ENCODE measurements at places on chromosomes 7 and 10.

DNA sequence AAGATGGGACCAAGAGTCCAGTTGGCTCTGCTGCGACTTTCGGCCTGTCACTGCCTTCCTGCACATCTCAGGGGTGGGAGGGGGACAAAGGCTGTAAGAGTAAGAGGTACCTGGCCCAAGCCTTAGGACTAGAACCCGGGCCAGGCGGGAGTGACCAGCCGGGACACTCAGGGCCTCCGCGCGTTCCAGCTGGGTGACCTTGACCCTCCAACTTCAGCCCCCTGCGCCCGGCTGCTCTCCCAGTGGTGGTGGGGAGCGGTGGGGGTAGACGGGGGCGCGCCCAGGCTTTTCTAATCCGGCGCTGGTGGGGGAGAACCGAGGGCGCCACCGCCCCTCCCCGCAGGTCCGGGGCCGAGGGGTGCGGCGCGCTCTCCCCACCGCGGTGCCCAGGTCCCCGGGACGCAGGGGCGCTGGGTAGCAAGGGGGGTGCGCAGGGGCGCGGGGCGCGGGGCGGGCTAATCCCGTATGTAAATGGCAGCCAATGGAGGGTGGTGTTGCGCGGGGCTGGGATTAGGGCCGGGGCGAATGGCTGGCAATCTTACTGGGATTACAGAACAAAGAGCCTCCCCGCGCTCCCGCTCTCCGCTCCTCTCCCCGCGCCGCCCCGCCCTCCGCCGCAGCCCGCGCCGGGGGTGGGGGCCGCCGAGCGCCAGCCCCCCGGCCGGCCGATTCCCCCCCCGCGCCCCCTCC lies at the start of gene GTF2IRD1:
Gene GTF2IRD1 (plus strand): TSS at position 585 of the 690 bp plus-strand sequence. CDS start 54,175 bp downstream, outside the sequence.
- DNase-seq: peak; percentile 74

DNA sequence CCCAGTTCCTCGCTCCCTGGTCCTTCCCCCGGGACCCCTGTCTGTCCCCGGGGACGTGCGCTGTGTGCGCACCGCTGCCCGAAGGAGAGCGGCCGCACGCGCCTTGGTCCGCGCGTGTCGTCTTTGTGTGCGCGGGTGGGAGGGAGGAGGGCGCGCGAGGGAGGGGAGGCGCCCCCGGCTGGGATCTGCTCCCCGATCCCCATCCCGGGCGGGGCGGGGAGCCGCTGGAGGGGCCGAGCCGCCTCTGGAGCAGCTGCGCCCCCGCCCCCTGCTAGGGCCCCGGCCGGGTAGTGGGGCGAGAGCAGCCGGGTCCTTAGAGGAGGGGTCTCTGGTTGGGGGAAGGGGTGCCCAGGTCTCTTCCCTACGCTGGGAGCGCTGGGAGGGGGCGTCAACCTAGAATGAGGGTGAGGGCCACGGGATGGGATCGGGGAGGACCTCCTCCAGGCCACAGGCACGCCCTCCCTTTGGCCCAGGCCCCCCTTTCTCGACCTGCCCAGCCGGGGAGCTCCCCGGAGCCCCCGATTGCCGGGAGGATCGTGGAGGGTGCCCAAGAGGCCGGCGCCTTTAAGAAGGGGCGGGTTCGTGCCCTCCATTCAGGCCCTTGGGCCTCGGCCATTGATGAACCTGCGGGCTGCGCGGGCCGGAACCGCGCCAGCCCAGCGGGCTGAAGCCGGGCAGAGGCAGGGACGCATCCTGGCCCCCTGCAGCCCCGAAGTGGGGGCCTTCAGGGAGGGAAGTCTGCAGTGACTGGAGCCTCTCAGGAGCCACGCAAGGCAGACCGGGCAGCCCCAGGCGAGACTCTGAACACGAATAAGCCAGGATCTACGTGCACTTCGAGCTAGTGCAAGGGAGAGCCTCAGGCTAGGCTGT lies 678 bp downstream of the SH2B2 start:
- DNase-seq: peak; percentile 52

GRCh38 chr7:131106681-131107336 lies 220.9 kb upstream of the MKLN1 start:
- peak; percentile 73 for DNase-seq

DNA sequence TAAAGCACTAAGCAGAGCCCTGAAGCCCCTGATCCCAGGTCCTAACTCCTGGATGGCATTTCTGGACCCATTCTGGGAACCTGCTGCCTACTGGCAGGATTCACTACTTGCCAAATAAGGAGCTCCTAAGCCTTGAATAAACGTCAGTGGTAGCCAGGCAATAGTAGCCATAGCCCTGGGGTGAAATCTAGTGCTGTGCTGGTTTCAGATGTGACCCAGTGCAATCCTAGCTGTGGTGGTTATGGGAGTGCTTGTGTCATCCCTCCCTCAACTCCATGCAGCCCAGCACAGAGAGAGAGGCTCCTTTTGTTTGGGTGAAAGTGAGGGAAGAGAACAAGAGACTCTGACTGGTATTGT lies 43.7 kb downstream of the PCLO start:
- DNase-seq: no peak

DNA sequence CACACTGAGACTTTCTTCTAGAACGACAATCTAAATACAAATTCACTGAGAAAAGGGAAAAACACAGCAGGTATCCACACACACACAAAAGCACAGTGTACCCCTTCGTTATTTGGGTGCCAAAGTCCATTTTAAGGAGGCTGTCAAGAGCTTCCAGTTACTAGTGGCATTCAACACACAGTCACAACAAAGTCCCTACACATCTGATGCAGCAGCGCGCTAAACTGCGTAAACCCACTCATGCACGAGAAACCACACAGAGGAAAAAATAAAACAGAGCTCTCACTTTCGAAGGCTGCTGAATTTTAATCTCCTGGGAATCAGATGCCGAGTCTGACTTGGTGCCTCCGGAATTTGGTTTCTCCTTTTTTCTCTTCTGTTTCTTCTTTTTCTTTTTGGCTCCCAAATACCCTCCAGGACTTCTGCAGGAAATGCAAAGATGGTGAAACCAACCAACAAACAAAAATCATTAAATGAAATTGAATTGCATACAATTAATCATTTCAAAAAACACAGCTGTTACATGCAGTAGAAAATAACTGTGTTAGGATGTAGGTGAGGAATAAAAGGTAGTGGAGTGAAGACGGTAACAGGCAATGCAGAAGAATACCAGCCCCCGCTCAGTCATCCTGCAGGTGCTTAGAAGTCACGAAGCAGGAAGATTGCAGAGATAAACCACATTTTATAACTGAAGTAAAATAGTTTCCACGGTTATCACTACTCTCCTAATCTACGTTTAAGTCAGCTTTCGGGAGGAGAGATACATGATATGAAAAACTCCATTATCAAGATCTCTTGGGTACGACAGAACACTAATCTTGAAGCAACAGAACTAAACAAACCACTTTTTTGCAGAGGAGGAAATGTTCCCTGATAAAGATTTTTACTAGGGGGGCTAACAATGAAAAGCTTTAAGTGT lies 27.1 kb downstream of the NMT2 start:
- no peak for DNase-seq

GRCh38 chr10:1762076-1762475 lies 24.8 kb upstream of the ADARB2 start:
- DNase-seq: no peak

GRCh38 chr7:35253710-35254495 lies at the start of gene TBX20:
Gene TBX20, minus strand, starts transcription at chr7:35254100. Its CDS starts 480 bp downstream, at chr7:35253620.
- DNase-seq: peak; percentile 51

- DNase-seq: peak; percentile 31
These were observed 519 bp downstream of the PITRM1 start for GRCh38 chr10:3172081-3172445.

- peak; percentile 31 for DNase-seq
These were observed 3.5 kb upstream of the CFAP58 start for GRCh38 chr10:104350127-104350635.

DNA sequence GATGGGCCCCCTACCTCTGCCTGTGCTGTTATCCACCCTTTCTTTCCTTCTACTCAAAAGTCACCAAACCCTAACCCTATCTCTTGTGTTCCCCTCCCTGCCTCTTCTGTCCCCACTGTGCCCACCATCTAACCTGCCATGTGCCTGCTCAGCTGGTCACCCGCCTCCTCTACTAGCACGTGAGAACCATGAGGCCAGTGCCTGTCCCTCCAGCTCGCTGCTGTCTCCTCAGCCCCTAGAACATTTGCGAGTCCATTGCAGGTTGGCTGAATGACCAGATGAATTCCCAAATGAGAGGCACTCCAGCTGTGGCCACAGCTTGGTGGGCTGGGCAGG lies 129.0 kb downstream of the ARHGAP22 start:
- DNase-seq: no peak

- no peak for DNase-seq
These were observed 27.4 kb downstream of the MINPP1 start for GRCh38 chr10:87531908-87532622.

GRCh38 chr7:141313896-141314295 lies 237.3 kb upstream of the AGK start:
- no peak for DNase-seq

DNA sequence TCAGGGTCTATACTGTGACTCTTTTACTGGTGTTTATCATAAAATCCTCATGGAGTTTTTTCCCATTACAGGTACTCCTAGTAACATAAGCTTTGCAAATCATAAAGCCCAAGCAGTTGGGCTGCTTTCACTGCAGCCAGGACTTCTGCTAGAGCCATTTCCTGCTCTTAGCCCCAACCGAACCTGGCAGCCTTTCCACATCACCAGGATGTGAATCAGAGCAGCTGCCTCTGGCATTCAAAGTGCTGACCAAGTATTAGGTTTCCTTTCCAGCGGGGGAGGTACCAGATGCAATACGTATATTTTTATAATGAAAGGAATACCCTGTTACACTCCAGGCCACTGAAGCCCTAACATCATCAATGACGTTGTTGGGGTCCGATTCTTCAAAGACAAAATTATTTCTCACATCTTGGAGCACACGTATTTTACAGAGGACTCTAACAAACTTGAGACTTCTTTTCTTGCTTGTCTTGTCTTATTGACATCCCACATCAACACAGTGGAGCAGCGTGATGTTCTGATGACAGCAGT lies 3.6 kb upstream of the HTR5A start:
- DNase-seq: no peak

DNA sequence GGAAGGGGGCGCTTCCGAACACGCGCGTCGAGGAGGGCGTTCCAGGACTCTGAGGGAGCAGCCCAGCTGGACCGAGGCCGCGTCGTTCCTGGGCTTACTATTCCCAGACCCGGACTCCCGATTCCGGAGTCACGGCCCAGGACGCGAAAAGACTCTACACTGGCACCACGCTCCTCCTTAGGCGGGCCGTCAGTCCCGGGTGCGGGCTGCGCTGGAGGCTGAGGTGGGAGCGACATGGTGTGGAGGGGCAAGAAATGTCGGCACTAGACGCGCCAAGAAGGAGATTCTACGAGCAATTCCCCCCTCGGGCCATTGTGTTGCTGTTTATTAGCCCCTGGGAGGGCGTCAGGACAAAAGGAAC lies 584 bp upstream of the RUNDC3B start:
- DNase-seq: peak; percentile 33

- peak; percentile 21 for DNase-seq
These were observed 213.6 kb downstream of the FAM107B start for GRCh38 chr10:14560791-14561765.

DNA sequence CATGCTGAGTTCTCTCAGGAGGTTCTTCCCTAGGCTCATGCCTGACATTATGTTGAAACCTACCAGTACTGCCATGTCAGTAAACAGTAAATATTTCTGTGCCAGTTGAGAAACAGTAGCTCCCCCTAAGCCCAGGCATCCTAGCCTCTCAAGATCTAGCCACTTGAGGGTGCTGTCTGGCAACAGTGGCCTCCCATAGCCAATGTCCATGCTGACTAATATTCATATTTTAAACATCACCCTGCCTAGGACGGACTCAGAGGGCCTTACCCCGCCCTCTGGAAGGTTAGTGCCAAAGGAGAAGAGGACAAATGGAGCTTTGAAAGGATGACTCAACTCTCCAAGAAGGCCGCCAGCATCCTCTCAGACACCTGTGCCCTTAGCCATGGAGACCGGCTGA lies 7.7 kb downstream of the ACSM6 start:
- no peak for DNase-seq

GRCh38 chr10:88028654-88029053 lies 165.2 kb downstream of the PTEN start:
- DNase-seq: peak; percentile 28

GRCh38 chr10:14625192-14625631 lies 149.5 kb downstream of the FAM107B start:
- no peak for DNase-seq

- no peak for DNase-seq
These were observed 47.7 kb upstream of the GTF2IRD1 start for GRCh38 chr7:74405899-74406512.

DNA sequence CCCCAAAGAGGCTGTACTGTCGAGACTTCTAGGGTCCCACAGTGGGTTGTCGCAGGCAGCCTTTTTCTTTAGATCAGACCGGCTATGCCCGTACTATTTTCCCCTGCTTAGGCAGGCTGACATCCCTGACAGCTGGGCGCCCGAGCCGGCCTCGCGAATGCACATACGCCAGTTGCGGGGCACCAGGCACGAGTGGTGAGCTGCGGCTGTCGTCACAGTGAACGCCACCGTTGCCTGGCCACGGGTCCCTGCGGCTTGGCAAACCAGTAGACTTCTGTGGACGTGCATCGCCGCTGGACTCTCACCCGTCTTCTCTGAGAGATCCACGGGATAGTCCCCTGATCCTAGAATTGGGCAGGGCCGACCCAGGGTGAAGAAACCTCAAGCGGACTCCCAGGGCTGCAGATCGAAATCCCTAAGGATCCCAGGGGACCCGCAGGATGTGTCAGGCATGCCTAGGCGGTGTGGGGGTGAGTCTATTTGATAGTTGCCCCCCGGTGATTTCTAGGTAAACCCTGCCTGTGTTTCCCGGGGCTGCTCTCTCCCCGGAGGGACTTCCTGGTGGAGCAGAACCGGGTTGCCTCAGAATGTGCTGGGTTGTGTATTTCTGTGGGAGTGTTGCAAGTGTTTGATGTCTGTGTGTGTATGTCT lies 33.0 kb upstream of the ZNF273 start:
- peak; percentile 6 for DNase-seq

- DNase-seq: no peak
These were observed 171.8 kb upstream of the GPR26 start for GRCh38 chr10:123494301-123494808.

- peak; percentile 76 for DNase-seq
These were observed at the start of gene CHN2 for GRCh38 chr7:29194594-29195427. Gene CHN2, plus strand, starts transcription at chr7:29194775.

- DNase-seq: no peak
These were observed 15.8 kb downstream of the CYCS start for GRCh38 chr7:25109276-25109675.

DNA sequence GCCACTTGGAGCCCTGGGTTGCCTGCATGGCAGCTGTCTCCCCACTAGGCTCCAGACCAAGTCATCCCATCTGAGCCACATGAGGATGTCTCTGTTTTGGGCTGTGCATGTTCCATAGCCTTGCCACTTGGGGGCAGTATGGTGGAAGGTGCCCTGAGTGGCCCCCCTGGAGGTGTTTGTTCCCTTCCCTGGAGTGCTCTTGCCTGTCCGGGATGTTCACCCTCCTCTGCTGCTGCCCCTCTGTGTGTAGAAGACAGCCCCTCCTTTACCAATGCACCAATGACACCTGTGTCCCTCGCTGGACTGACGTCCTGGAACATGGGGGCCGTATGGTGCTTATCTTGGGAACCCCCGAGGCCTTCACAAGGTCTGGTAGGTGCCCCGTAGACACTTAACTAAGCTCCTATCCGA lies 100.2 kb downstream of the ACTR3B start:
- no peak for DNase-seq

DNA sequence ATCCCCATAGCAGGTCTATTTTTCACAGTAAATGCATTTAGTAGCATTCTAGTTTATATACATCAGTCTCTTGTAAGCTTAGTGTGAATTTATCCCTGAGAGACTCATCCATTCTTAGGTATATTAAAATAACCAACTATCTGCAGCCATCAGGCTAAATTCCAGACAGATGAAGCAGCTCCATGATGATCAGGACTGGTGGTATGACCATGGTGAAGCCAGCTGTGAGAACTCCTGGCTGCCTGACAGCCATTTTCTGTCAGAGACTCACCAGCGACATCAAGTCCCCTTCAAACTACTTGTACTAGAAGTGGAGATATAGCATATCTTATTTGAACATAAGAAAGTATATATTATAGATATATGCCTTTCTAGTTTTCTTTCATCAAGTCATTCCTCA lies 70.3 kb upstream of the GSDME start:
- DNase-seq: no peak
